ENCODE measurements at places on chromosomes 11 and 22. TPM values are rescaled to one million over a fixed set of nuclear protein-coding genes. Genes with fewer than 3 reads are reported as not detected.

DNA sequence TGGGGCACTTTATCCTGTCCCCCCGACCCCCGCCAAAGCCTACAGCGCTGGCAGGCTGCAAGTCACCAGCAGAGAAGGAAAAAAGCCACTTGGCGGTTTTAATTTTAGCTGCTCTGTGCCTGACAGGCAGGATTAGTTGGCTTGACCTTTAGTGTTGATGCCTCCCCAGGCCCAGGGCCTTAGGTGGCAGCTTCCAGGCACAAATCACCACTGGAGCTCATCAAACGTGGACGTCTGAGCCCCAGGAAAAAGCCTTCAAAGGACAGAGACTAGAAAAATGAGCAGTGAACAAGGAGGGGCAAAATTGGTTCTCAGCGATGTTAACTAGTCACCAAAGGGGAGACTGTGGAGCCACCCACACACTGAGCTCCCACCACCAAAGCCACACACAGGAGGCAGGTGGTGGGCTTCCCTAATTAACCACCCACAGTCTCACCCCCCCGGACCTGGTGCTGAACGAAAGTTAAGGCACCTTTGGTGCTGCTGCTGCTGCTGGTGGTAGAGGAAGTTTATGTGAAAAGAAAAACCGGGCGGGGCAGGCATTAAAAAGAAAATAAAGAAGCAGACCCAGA, 4.4 kb upstream of the PYGM start:
- no peak for DNase-seq

DNA sequence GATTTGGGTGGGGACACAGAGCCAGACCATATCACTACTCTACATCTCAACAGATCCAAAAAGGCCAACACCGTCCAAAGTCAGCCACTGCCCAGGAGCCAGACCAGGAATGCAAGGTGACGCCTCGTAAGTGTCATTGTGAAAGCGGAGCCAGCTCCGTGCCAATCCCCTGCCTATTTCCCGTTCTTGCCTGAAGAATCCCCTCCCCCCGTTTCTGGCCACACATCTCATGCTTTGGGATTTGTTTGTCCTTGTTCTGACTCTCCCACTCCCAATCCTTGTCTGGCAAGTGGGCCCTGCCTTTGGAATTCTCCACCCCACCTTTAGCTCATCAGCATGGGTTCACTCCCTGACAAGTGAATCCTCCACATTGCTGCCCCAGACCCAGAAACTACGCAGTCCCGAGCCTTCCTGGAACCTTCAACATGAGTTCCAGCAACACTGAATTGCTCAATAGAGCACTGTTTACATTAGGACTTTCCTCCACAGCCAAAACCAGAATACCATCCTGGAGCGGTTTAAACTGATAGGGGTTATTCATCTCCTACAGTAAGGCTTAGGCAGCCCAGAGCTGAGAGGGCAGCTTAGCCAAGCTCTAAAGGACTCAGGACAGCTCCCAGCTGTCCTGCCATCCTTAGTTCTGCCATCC, 6.0 kb upstream of the SLC35C1 start:
- DNase-seq, result no peak

DNA sequence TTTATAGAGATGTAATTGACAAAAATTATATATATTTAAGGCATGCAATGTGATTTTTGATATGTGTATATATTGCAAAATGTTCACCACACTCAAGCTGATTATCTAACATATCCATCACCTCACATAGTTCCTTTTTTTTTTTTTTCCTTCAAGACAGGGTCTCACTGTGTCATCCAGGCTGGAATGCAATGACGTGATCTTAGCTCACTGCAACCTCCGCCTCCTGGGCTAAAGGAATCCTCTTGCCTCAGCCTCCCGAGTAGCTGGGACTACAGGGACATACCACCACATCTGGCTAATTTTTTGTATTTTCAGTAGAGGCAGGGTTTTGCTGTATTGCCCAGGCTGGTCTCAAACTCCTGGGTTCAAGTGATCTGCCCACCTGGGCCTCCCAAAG, 65.1 kb upstream of the SLC35C1 start:
- no peak for DNase-seq

GRCh38 chr11:79488286-79488685, 47.5 kb upstream of the TENM4 start:
- peak; percentile 21 for DNase-seq

- DNase-seq, result no peak
Measured at GRCh38 chr11:64131683-64132190, 34.2 kb downstream of the MACROD1 start.

DNA sequence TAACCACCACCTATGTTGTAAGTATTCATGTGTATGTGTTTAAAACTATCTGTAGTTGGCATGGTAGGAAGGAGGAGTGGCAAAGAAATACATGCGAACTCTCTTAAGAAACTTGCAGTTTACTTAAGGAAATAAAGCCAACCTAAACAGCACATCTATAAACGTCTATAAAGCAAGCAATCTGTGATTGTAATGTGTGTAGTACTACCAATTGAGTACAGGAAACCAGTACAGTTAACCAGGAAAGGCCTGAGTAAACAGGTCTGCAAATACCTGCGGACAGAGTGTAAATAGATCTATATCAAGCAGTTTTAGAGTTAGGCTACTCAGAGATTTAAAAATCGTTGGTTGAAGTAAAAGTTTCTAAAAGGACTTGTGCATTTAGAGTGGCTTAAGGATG, 59.5 kb upstream of the AMOTL1 start:
- DNase-seq, result no peak

DNA sequence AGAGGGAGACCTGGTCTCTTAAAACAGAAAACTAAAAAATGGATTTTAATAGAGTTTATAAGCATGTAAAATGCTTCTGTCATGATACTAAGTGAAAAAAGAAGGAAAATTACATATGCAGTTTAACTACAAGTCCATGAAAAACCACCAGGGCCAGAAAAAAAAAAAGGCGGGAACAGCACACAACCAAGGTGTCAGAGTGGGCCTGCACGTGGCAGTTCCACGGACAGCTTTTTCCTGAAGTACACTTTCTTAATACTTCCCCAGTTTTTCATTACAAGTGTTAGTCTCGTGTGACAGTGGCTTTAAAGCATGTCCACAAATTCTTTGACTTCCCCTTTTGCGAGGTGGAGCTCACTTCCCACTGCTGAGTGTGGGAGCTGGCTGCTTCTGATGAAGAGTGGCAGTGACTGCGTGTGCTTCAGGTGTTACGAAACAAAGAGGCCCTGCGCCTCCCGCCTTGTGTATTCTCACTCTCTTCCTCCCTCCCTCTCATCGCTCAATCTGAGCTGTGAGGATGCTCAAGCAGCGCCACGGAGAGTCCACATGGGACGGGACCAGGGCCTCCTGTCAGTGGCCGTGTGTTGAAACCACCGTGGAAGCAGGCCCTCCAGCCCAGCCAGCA, 16.4 kb downstream of the PPM1F start:
- no peak for DNase-seq

- no peak for DNase-seq
Measured at GRCh38 chr22:21028277-21029251, 3.8 kb downstream of the SLC7A4 start.

DNA sequence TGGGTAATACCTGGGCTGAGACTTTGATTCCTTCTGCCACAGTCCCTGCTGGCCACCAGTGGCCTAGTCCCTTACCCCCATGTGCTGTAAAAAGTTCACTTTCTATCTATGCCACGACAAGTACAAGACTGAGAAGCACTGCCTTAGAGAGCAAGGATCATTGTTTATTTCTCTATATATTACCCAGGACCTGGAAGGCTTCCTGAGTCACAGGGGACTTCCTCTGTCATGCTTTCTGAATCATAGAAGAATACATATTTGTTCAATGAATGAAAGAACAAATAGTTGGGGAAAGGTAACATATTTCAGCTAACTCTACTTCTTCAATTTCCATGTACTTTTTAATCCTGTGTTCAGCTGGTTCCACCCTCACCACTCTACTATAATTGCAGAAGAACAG, 5.5 kb upstream of the SYT9 start:
- no peak for DNase-seq

DNA sequence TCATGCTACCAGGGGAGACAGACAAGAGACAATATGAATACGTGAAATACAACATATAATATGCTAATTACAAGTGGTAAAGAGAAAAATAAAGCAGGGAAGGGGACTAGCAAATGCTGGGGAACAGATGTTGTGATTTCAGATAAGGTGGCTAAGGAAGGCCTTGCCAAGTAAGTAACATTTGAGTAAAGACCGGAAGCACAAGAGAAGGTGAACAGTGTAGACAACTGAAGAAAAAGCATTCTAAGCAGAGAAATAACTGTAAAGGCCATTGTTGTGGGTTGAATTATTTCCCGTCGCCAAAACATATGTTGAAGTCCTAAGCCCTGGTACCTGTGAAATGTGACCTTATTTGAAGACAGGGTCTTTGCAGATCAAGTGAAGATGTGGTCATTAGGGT, 63.7 kb upstream of the EED start:
- DNase-seq, result no peak

- no peak for DNase-seq
Measured at GRCh38 chr11:44361813-44362212, 51.9 kb upstream of the ALX4 start.

DNA sequence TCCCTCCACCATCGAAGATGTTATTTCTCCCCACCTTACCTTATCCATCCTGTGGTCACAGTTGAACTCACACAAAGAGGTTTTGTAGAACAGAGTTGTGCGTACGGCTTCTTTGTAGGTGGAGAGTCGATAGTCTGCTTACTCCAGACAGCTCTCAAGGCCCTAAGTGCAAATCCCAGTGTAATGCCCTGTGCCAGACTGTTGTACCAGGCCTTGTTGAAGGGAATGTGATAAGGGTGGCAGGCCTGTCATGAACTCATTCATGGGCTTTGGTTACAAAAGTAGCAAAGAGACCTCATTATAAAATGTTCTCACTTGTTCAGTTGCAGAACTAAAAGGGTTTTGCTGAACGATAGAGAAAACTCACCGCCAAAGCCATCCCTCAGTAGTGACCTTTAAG, 288.7 kb upstream of the CADM1 start:
- no peak for DNase-seq

DNA sequence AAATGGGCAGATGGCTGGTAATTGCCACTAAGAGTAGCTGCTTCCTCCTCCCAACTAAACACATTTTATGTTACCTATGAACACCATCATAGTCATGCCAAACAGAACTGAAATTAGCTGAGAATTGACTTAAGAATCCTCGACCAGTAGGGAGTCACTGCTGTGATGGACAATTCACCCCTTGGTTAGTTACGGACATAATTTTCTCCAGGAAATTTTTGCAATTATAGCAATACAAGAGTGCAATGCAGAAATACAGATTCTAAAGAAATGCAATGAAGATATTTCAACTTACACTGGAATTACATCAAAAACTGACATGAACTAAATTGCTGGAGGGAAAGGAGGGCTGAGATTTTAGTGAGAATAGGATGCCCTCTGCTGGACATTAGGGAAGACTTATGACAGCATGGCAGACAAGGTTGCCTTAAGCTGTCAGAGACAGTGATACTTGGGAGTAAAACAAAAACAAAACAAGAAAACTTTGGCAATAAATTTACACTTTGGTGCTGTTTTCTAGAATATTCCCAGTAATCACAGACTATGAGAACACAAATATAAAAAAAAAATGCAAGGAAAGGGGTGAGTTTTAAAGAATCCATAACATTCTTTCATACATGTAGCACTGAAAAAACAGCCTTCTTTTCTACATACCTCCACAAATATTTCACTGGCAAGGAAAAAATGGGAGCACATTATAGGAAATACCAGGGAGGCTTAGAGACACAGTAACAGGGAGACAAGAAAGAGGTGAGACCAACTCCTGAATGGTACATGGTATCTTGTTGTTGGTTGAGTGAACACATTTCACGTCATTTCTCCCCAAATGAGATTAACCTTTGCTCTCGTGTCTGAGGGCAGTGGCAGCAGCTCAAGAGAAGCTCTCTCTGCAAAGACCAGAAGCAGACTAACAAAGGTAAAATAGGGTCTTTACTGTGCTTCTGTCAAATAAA, 11.2 kb upstream of the PPP2R1B start:
- DNase-seq, result peak; percentile 83

- peak; percentile 87 for DNase-seq
Measured at GRCh38 chr11:75576499-75576918, 14.5 kb downstream of the SERPINH1 start.

The EXPH5 gene
- total RNA-seq, result 6.7 TPM

The BLID gene
- not detected for total RNA-seq

The OR4D5 gene
- total RNA-seq, result not detected

The RTN4R gene
- total RNA-seq, result 1.2 TPM

The MRGPRE gene
- not detected for total RNA-seq

The MED17 gene
- 45.9 TPM for total RNA-seq

The POTEH gene
- not detected for total RNA-seq
